Suppressor macrophage (primary cell): ENCODE measurements at places on chromosomes 7 and 10.

DNA sequence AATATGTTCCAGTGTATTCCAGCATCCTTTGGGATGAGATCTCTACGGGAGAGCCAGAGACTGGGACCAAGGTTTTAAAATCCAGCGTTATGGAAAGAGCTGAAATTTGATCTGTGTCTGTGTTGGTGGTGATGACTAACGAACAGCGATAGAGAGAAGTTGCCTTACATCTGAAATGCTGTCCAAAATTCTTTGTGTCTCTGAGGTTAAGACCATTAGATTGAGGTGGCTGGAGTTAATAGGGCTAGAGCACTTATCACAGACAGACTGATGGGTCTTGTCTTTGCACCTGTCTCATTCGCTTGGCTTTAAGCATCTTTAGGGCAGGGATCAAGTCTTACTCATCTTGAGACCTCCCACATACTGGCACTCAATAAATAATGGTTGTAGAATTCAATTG lies 41.0 kb upstream of the RAPGEF5 start:
- no peak for DNase-seq

DNA sequence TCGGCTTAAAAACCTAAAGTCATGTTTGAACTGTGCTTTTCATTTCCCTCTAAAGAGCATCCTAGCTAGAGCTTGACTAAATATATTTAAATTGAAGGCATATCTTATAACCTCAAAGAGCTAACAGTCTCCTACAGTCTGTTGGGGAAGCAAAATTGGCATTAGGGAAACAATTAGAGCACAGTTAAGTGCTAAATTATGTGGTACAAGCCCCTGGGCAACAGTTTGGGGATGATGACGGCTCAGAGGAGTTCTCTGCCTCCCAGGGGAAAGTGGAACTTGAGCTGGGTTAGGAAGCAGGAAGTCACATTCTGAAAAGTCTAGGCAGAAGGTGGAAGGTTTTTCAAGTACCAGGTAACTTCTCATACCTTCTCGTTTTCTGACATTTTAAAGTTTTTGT lies 18.6 kb upstream of the GOT1 start:
- DNase-seq = no peak

DNA sequence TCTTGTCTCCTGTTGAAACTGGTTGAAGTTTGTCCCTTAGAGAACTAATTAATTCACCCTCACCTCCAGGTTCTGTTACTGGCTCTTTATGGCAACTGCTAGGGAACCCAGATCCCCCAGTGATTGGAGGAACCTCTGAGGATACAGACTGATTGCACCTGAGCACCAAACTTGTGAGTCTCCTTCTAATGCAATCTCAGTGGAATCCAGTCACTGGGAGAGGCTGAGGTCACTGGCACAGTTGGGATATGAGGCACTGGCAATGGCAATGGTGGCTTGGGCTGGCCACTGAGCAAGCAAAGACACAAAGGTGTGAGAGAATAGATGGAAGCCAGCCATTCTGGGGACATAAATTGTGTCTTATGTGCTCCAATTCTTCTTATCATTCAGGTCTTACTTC lies 5.3 kb upstream of the DGKI start:
- DNase-seq = no peak

DNA sequence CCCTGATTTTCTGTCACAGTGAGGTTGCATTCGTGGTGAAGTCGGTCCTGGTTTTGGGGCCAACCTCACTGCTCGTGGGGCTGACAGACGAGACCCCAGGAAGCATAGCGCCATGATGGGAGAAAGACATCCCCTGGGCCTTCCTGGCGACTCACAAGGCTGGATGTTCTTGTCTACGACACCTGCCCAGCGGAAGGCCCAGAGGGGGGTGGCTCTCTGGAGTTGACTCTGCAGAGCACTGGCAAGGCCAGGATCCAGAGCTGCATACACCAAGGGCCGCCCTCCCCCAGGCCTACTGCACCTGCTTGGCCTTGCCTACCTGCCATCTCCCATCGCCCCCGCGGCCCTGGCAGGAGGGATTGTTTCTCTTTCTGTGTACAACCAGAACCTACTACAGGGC lies 608.9 kb downstream of the PTPRN2 start:
- no peak for DNase-seq

DNA sequence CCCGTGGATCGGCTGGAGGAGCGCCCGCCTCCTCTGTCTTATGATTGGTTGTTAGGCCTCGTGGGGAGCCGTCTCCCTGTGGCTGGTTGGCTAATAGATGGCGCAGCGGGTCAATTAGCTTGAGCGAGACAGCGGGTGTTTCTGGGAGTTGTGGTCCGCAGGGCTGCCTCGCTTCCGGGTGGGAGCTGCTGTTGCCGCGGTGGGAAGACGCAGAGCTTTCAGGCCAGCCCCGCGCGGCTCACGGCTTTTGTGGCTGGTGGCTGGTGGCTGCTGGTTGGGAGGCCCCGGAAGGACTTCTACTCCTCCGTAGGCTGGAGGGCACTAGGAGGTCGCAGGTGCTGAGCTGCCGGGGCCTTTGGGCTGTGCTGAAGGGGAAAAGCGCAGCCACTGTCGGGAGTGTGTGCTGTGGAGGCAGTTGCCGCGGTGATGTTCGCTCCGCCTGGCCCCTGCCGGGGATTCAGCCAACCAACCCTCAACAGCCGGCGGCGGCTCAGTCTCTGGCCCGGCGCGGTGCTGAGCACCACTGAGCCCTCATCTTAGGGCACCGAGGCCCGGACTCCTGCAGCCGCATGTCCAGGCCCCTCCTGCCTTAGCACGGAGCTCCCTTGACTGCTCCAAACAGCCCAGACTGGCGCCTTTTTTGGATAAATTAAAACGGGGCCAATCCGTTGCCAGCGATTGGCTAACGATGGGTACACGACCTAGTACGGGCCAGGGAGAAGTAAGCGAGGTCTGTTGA lies 652 bp upstream of the C10orf143 start:
- DNase-seq = peak; percentile 98

GRCh38 chr10:98149858-98150257 lies 15.4 kb downstream of the R3HCC1L start:
- DNase-seq = no peak

DNA sequence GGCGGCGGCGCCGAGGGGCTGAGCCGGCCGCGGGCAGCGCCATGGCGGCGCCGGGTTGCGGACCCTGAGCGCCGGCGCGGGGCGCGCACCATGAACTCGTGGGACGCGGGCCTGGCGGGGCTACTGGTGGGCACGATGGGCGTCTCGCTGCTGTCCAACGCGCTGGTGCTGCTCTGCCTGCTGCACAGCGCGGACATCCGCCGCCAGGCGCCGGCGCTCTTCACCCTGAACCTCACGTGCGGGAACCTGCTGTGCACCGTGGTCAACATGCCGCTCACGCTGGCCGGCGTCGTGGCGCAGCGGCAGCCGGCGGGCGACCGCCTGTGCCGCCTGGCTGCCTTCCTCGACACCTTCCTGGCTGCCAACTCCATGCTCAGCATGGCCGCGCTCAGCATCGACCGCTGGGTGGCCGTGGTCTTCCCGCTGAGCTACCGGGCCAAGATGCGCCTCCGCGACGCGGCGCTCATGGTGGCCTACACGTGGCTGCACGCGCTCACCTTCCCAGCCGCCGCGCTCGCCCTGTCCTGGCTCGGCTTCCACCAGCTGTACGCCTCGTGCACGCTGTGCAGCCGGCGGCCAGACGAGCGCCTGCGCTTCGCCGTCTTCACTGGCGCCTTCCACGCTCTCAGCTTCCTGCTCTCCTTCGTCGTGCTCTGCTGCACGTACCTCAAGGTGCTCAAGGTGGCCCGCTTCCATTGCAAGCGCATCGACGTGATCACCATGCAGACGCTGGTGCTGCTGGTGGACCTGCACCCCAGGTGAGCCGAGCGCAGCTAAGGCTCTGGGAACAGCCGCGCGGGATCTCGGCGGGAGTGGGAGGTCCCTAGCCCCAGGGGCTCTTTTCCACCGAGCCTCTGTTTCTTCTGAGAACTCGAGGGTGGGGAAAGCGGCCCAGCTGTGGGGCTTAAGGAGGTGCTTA lies at the start of gene GPR26:
TSS of gene GPR26 (plus strand) at position 38 of the 919 bp plus-strand sequence. CDS start at position 91, 53 bp downstream.
- DNase-seq = no peak

DNA sequence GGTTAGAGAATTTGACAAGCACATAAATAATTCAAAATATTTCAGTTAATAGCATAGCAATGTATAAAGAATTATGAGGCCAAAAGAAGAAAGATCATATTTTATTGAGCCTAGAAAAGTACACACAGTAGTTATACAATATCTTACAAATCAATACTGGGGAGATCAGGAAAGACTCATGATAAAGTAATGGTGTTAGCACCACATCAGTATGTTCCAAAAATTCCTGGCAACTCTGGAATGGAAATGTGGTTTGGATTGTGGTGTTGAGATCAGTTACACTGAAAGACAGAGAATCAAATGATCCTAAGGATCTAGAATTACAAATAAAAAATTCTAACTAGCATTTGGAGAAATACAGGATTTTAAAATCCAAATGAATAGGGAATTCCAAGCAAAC lies 420.5 kb upstream of the CNTNAP2 start:
- no peak for DNase-seq

DNA sequence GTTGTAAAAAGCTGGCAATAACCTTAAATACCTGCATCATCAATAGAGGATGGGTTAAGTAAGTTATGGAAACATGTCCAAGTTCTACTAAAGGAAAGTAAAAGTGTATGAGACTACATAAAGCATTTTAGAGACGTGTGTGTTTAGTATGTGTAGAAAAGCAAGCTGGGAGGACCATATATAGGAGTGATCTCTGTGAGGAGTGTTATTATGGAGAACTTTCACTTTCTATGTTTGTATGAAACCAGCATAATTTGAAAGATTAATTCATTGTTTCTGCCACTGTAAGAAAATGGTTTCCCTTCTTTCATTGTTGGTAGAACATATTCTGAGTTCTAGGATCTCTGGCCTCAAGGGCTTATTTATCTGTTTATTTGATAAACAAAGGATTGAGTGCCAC lies 19.2 kb upstream of the PDLIM1 start:
- no peak for DNase-seq

DNA sequence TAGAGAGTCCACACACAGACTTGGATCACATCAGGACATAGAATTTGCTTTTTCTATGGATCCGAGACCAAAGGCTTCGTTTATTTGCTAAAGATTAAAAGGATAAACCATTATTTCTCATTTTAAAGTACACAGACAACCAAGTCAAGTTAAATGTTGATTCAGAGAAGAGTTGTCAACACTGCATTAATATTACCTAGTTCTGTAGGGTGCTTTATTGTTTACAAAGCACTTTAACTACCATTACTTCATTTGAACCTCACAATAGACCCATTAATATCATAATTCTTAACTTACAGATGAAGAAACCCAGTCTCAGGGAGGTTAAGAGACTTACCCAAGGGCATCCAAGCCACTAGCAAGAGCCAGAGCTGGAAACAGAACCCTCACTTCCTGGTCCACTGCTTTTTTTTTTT lies 43.2 kb upstream of the GSAP start:
- DNase-seq = no peak

- DNase-seq = peak; percentile 52
Measured at GRCh38 chr10:68348265-68348741, 15.6 kb upstream of the PBLD start.

GRCh38 chr10:119370972-119371703 lies 163.8 kb downstream of the GRK5 start:
- DNase-seq = no peak

DNA sequence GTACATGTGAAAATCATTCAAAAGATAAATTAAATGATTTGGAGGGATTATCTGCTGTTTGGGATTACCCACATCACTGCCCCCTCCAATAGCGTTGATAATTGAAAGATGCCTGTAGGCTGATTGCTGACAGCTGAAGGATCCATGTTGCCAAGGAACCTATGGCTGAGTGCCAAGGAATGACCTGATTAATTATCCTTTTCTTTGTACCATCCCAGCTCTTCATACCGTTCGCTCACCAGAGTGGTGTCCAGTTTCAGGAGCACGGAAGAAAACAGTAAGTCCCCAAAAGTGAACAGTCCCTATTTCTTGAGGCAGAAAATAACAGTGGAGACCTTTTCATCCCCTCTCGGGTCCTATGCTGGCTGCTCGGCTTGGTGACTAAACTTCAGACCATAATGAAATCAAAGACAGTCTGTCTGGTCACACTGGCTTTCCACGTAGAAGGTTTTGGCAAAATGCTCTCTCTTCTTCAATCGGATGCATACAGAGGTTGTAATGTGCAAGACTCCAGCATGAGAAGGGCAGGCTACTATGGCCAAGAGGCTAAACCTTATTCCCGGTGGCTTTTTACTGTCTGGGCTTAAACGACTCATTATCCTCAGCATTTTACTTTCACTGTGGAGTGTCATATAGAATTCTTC lies 108.8 kb downstream of the SPAG6 start:
- no peak for DNase-seq

- peak; percentile 58 for DNase-seq
Measured at GRCh38 chr10:79328737-79329504, 18.3 kb upstream of the PPIF start.

GRCh38 chr7:106206826-106207541 lies 77.8 kb downstream of the NAMPT start:
- DNase-seq = no peak

GRCh38 chr7:130063036-130063435 lies 7.3 kb upstream of the KLHDC10 start:
- DNase-seq = peak; percentile 66

GRCh38 chr10:13993673-13994089 lies 337.0 kb downstream of the FRMD4A start:
- no peak for DNase-seq

- no peak for DNase-seq
Measured at GRCh38 chr7:6600093-6600492, 10.3 kb downstream of the INTS15 start.

GRCh38 chr7:102434039-102434486 lies 688 bp downstream of the ORAI2 start:
- no peak for DNase-seq

DNA sequence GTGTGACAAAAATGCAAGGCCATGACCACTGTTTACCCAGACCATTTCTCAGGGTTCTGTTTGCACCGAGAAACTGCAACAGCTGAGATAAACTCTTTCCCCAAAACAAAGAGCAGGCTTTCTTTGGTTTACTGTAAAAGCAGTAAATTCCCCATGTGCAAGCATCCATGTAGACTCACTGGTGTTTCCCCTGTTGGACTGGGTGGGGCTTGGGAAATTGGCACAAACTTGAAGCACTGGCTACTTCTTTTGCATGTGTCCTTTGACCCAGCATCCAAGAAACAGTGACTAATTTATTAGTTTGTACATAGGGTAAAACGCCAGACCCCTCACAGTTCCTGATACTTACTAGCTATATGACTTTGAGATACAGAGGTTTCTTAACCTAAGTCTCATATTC lies 12.3 kb downstream of the IQUB start:
- no peak for DNase-seq

GRCh38 chr10:51743146-51743545 lies 43.8 kb upstream of the CSTF2T start:
- no peak for DNase-seq

GRCh38 chr10:33731322-33731721 lies 396.9 kb upstream of the NRP1 start:
- DNase-seq = no peak

GRCh38 chr7:134016223-134016941 lies 110.8 kb upstream of the LRGUK start:
- DNase-seq = peak; percentile 11
